ENCODE measurements at places on chromosomes 1 and 21.

GRCh38 chr1:205812271-205812877 is 624 bp downstream of the SLC41A1 start:
- no peak for DNase-seq

DNA sequence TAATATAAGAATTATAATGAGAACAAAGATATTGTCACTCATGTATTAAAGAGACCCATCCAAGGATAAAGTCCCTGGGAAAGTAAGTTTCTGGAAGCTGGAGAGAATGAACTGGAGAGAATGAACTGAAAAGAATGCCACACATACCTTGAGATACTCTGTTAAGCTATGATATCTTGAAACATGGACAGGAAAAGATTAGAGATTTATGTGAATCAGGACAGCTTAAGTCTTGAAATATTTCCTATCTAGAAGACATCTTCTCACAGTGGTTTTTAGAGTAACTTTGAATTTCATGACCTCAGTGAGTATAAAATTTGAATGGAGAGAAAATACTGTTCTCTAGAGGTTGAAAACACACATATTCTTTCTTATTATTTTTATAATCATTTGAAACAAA is 201.3 kb upstream of the HMCN1 start:
- DNase-seq: no peak

- no peak for DNase-seq
Measured at GRCh38 chr1:201310251-201310985, 27.1 kb downstream of the PKP1 start.

DNA sequence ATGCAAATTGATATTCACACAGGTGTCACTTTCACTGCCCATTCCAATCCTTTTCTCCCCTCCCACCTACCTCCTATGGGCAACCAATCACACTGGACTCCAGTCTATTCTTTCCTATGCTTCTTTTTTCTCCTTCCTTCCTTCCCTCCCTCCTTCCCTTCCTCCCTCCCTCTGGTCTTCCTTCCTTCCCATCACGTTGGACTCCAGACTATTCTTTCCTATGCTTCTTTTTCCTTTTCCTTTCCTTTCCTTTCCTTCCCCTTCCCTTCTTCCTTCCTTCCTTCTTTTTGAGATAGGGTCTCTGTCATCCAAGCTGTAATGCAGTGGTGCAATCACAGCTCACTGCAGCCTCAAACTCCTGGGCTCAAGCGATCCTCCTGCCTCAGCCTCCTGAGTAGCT is 64.6 kb downstream of the GNG4 start:
- no peak for DNase-seq

DNA sequence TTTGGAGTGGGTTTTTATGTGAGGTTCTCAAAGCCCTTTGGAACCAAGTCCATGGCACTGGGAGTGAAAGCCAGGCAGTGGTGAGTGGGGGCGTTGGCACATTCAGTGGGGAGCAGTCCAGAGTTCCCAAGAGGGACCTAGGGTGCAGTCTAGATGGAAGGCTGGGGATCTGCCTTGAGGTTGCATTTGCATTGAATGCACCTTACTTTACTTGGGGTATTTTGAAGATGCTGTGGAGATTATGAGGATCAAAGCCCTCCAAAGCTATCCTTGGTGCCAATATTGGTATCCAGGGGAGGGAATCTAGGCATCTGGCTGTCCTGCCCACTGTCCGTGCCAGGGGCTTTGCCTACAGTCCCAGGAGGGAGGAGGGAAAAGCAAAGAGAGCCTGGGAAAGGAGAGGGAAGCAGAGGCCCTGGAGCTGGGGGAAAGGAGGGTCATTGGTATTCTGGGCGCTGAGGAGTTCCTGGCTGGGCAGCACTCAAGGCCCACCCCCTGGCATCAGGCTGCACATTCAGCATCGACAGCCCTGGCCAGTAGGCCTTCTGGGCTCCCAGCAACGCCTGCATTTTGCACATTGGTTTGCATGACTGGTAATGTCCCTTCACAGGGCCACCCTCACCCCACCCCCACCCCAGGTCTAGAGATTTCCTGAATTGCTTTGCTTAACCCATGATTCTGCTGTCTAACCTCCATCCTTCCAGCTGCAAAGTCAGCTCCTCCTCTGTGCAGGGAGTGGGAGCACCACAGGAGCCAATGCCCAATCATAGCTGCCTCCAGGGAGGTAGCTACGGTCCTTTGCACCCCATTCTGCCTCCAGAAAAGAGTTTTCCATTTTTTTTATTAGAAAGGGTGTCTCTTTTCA is 843 bp upstream of the BCAN start:
- peak; percentile 19 for DNase-seq

- no peak for DNase-seq
Measured at GRCh38 chr1:23588749-23589548, 29.6 kb upstream of the ID3 start.

DNA sequence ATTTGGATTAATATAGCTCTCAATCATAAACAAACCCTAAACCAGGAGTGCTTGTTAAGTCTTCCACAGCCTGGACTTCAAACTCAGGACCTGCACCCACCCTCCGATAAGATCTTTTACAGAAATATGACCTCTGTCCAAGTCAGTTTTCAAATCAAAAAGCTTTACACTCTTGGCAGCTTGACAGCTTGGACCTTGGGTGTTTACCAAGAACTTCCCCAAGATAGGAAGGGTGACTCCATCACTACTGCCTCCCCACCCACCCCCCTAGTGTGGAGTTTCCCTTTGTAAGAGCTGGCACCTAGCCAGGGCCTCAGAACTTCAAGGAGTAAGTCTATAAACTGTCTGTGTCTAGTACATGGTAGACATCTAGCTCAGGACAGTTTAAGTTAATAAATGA is 9.6 kb downstream of the BCAR3 start:
- no peak for DNase-seq

- no peak for DNase-seq
Measured at GRCh38 chr21:44051462-44051941, 39.4 kb downstream of the TRAPPC10 start.

Measured in SW 1271 (cell line).